ENCODE measurements at places on chromosomes 3 and 15. TPM values are rescaled to one million over a fixed set of nuclear protein-coding genes. Genes with fewer than 3 reads are reported as not detected.

GRCh38 chr15:54659646-54660045 is 537.1 kb downstream of the RSL24D1 start:
- H3K4me1 ChIP-seq, result no peaks in the 10 kb centered on the region
- no peak for DNase-seq
- no peaks in the 10 kb centered on the region for H3K36me3 ChIP-seq
- no peaks in the 10 kb centered on the region for H3K27me3 ChIP-seq

DNA sequence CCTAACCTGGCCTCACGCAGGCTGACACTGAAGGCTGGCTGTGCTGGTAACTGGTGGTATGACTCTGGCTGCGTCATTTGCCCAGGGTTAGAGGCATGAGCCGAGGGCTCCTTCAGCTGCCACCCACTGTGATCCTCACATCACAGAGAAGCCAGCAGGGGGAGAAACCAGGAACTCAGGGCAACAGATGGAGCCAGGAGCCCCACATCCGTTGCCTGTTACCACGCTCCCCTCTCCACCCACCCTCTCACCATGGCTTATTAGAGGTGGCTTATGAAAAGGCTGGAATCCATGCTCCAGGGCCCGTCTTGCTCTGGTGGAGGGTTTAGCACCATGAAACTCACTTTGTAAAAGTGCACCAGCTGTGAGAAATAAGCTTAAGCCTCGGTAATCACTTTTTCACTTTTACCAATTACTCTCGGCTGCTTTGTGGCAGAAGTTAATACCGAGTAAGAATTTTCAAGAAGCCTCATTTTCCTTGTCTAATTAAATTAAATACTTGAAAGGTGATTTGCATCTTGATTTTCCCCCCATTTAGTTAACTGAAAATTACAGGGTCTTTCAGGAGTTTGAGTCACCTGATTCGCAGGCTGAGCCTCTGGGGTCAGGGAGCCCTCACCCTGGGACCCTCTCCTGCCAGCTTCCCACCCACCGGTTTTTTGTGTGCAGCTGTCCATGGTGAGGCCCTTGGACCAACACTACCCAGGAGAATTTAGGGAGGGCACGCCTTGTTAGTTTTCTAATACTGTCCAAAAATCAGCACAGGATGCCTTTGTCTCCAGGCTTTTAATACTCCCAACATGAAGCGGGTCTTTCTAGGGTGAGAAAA is 60.9 kb downstream of the ASB7 start:
- no peaks in the 10 kb centered on the region for H3K27me3 ChIP-seq
- no peaks in the 10 kb centered on the region for H3K36me3 ChIP-seq
- H3K4me3 ChIP-seq, result no peak overlapping the region
- no peak for DNase-seq
- H3K27ac ChIP-seq, result no peak overlapping the region

GRCh38 chr3:23711916-23712494 is 93.8 kb upstream of the UBE2E1 start:
- H3K4me1 ChIP-seq, result no peaks in the 10 kb centered on the region
- no peaks in the 10 kb centered on the region for H3K36me3 ChIP-seq
- H3K27ac ChIP-seq, result no peak overlapping the region
- H3K4me3 ChIP-seq, result no peak overlapping the region
- H3K27me3 ChIP-seq, result no peaks in the 10 kb centered on the region

- no peak overlapping the region for H3K4me3 ChIP-seq
- H3K4me1 ChIP-seq, result no peaks in the 10 kb centered on the region
- no peak for DNase-seq
- H3K27ac ChIP-seq, result no peak overlapping the region
- H3K27me3 ChIP-seq, result no peaks in the 10 kb centered on the region
Measured at GRCh38 chr3:30770387-30770786, 124.1 kb downstream of the GADL1 start.

- no peak overlapping the region for H3K27ac ChIP-seq
- H3K4me1 ChIP-seq, result no peaks in the 10 kb centered on the region
- DNase-seq, result no peak
- H3K36me3 ChIP-seq, result no peaks in the 10 kb centered on the region
- H3K27me3 ChIP-seq, result no peaks in the 10 kb centered on the region
Measured at GRCh38 chr15:36658312-36658711, 78.9 kb downstream of the CDIN1 start.

DNA sequence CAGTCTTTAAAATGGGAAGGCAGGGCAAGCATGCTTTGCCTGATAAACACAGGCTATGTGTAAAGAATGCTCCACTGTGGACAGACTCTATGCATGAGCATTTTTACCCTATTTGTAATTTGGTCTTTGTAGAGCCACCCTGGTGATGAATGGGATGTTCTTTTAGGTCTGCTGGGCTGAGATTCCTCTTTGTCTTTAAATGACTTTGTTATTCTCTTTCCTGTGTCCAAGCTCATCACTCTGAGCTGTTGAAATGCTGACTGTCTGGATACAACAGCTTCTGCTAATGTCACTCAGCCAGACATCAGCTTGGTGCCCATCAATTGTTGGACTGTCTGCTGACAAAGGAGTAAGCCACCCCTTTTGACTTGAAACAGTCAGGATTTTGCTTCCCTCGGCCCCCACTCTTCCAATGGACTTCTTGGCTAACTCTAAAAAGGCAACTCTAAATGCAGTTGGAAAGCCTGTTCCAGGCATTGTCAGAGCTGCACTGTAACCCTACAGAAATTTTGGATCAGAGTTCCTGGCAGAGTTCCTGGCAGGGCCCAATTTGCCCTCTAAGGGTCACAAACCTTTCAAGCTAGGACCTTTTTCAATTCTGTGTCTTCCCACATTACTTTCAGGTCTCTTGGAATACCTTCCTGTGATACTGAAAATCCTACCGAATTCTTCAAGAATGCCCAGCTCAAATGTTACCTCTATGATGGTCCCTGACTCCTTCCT is 40.5 kb upstream of the EIF1B start:
- no peaks in the 10 kb centered on the region for H3K36me3 ChIP-seq
- DNase-seq, result no peak
- H3K27me3 ChIP-seq, result no peaks in the 10 kb centered on the region
- no peaks in the 10 kb centered on the region for H3K4me1 ChIP-seq
- H3K4me3 ChIP-seq, result no peak overlapping the region

- DNase-seq, result no peak
- no peak overlapping the region for H3K4me3 ChIP-seq
- no peaks in the 10 kb centered on the region for H3K27me3 ChIP-seq
- peaks cover 6% of the 10 kb centered on the region for H3K36me3 ChIP-seq
- H3K27ac ChIP-seq, result no peak overlapping the region
Measured at GRCh38 chr3:113659996-113660395, 36.4 kb downstream of the USF3 start.

Gene ACP3
- total RNA-seq, result not detected

Gene ARNT2
- 0.13 TPM for total RNA-seq

Measured in CD8-positive, alpha-beta memory T cell (primary cell).